ENCODE measurements at places on chromosomes 7 and 10.
A peak's percentile ranks its signal among the peaks of the same experiment; 100 is the strongest.

- no peak for DNase-seq
Measured at GRCh38 chr10:133278577-133279265, 2.1 kb upstream of the ADAM8 start.

DNA sequence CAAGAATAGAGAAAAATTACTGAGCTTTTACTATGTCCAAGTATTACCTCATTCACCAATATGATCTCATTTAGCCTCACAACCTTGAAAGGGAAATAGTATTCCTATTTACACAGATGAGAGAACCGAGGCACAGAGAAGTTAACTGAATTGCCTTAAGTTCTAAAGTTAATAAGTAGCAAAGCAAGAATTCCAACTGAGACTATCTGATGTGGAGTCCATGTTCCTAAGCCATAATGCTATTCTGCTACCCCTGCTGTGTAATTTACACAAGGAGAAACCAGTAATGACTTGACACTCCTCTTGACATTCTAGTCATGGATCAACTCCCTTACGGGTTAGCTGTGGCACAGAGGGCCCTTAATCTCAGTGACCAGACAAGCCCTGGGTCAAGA is 60.7 kb downstream of the ABCB4 start:
- DNase-seq = no peak

- DNase-seq = no peak
Measured at GRCh38 chr7:88668591-88668990, 90.9 kb upstream of the ZNF804B start.

DNA sequence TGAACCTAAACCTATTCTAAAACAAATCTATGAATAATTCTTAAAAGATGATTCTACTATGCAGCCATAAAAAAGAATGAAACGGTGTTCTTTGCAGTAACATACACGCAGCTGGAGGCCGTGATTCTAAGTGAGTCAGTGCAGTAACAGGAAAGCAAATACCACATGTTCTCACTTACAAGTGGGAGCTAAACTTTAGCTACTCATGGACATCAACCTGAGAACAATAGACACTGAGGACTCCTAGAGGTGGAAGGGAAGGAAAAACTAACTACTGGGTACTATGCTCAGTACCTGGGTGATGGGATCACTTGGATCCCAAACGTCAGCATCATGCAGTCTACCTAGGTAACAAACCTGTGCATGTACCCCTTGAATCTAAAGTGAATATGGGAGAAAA is 575.0 kb upstream of the MGMT start:
- DNase-seq = no peak

GRCh38 chr10:113590581-113590980 is 37.7 kb downstream of the HABP2 start:
- no peak for DNase-seq

GRCh38 chr10:13528875-13529713 is at the start of gene BEND7:
Gene BEND7 (minus strand): TSS chr10:13529014. CDS start chr10:13528533, 481 bp downstream.
- no peak for DNase-seq

DNA sequence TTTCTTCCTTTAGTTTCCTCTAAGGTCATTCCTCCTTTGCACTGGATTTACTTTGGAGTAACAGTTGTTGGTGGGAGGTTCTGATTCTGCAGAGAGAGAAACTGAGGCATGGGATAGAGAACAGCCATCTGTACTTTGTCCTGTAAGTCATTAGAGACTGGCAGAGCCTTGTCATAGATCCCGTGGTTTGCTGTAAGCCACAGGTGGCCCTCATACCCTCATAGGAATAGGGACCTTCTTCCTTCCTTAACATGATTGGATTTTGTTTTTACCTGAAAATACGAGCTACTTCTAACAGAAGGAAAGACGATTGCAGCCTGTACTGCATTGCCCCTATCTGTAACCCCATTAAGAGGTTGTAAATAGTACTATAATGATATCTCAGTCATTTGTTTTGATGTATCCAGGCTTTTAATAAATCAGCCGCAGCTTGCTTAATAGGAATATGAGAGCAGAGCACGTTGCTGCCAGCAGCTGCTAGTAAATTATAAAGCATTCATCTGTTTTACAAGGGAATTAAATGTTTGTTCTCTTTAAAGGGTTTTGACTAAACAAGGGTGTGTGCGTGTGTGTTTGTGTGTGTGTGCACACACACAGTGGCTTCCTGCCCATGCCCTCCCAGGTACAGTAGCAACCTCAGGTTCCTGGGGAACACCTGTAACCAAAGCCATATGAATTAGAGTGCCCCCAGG is 249.8 kb downstream of the AUTS2 start:
- no peak for DNase-seq

DNA sequence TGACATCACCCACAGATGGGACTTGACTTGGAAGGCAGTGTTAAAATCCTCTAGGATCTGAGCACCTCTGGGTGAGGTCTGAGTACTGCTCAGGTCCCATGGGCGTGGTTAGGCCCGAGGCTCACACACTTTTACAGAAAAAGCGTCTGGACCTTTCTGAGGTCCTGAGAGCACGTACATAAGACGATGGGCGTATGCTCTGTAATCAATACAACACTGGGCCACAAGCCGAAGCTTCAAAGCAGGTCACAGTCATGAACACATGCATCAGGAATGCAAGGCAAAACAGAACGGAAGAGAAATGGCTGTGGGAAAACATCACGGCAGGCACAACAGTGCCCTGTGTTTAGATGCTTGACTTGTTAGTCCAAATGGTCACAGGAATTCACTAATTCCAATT is 112.2 kb downstream of the LARP4B start:
- DNase-seq = no peak

DNA sequence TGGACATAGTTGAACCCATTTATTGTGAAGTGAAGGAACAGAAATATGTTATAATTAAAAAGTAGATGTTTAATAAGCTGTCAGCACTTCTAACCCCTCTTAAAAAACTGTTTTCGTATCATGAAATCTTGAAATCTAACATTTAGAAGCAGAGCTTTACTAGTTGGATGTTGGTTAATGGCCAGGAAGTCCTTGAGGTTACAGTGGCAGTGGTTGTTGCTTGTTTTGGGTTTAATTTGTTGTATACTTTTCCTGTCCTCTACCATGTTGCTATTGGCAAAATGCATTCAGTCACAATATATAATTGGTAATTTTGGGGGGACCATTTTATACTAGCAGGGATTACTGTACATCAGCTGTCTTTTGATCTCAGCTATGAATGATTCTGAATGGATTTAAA is 60.7 kb downstream of the EXOC4 start:
- DNase-seq = no peak

- peak; percentile 81 for DNase-seq
Measured at GRCh38 chr7:5704534-5704922, 76.9 kb downstream of the RNF216 start.

DNA sequence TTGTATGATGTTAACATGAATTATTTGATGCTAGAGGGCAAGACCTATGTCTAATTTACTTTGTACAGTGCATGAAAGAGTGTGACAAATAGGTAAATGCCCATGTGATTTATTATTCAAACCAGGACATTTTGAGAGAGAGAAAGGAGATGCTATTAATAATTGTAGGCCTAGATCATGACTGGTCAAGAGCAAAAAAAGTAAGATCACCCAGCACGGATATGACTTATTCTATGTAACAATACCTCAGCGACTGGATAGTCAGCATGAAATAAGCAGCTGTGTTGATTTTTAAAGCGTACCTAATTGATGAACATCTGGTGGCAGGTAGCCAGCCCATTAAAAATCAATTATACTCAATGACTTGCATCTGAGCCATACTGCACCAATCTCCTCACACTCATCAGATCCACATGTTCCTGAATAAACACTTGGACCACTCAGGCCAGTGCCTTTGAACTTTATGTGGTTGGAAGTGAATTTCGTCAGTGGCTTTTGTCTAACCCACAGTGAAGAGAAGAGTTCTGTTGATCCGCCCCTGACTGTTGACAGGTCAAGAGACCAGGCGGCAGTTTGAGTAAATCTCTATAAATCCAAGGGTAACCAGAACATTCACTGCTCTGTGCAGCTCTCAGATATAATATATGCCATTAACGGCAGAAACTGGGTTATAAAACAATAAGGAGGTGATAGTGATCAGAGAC is 435.3 kb downstream of the MDFIC start:
- DNase-seq = no peak

GRCh38 chr10:33820531-33820930 is 486.1 kb upstream of the NRP1 start:
- DNase-seq = no peak

DNA sequence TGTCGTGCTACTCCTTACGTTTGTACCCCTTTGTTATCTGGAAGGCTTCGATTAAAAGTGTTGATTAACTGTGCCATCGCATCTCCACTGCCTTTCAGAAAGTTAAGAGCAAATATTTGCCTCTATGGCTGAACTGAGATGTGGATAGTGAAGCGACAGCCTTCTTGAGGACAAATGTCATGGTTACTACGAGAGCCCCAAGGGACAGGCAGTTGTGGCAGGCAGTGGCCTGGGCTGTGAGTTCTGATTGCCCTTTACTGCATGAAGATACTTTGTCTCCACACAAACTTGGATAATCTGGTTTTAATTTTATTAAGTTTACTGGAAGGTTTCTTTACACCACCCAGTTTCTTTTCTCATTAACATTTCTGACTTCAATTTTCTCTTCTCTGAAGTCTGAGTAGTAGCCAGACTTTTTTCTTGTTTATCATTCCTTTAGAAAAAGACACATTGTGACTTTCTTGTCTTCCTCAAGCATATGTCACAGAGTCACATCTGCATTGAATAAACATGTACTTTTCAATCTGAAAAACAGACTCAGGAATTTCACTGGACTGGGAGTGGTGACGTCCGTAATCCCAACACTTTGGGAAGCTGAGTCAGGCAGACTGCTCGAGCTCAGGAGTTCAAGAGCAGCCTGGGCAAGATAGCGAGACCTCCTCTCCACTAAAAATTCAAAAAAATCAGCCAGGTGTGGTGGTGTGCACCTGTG is 1.5 kb downstream of the TAS2R41 start:
- DNase-seq = no peak

DNA sequence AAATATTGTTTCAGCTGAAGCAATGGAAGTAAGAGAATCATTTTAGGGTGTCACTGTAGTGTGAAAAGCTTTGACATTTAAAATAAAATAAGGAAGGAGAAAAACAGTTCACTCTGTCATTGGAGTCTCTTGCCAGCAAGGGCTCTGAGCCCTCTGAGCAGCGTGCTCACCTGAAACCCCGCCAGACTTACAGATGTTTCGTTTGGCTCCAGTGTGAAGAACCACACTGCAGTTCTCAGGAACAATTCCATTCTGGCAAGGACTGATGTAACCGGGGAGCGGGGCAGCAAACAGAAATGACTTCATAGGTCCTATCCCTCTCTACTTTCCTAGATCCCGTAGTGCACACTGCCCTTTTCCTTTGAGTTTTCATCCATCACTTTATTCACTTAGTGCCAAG is 164.3 kb downstream of the CELF2 start:
- peak; percentile 1 for DNase-seq

- no peak for DNase-seq
Measured at GRCh38 chr7:124781907-124782734, 16.5 kb upstream of the GPR37 start.

GRCh38 chr10:131174211-131174565 is 137.3 kb downstream of the TCERG1L start:
- DNase-seq = no peak

DNA sequence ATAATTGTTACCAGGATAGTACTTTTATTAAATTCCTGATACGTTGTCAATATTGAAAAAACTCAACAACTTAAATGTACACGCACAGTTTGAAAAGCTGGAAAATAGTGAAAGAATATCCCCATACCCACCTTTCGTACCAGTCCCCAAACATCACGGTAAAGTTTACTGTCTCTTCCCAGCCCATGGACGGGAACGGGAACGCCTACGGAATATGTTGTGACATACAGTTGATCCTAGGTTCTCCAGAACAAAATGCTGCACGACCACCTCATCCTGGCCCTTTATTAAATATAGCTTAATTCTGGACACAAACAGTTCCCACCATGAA is 527 bp upstream of the BCAP29 start:
- DNase-seq = no peak

GRCh38 chr7:66937940-66938339 is 16.9 kb downstream of the TMEM248 start:
- DNase-seq = no peak

DNA sequence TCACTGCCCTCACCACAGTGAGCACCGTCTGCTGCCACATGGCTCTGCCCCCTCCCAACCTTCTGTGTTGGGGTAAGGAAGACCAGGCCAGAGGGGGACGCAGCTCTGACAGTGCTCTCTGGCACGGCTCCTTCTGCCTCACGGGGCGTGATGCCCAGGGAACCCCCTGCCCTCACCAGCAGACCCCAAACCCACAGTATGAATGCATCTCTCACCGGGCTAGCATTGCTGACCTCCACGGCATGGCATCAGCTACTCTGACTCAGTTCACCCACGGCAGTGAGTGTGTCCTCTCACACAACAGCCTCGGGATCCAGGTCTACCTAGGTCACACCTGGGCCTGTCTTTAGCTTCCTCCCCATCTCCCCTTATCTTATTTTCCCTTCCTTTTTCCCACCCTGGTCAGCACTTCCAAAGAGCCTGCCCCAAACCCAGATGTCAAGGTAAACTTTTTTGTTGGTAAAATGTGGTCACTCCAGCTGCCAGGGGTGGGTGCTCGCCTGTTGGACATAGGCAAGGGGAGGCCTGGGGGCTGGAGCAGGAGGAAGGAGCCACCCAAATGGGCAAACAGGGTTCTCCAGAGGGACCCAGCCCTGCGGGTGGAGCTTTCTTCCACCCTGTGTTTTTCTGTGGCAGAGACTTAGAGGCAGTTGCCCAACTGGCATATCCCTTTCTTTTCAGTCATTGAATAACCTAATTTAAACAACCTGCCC is 4.4 kb downstream of the CALML3 start:
- no peak for DNase-seq

DNA sequence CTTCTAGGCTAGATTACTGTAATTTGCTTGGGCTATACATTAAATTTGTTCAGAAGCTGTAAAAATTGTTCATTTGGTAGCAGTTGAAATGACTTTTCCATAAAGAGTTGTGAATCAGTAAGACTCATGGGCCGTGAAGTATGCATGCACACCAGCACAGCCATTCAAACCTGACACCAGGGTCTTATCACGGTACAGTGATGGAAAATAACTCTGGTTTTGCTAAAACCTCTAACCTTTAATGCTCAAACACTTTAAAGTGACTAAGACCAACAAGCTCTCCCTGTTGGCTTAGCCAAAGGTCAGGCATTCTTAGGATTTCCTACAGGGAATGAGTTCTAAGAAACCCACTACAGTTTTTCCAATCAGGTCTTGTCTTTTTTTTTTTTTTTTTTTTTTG is 11.5 kb downstream of the ARL3 start:
- no peak for DNase-seq

DNA sequence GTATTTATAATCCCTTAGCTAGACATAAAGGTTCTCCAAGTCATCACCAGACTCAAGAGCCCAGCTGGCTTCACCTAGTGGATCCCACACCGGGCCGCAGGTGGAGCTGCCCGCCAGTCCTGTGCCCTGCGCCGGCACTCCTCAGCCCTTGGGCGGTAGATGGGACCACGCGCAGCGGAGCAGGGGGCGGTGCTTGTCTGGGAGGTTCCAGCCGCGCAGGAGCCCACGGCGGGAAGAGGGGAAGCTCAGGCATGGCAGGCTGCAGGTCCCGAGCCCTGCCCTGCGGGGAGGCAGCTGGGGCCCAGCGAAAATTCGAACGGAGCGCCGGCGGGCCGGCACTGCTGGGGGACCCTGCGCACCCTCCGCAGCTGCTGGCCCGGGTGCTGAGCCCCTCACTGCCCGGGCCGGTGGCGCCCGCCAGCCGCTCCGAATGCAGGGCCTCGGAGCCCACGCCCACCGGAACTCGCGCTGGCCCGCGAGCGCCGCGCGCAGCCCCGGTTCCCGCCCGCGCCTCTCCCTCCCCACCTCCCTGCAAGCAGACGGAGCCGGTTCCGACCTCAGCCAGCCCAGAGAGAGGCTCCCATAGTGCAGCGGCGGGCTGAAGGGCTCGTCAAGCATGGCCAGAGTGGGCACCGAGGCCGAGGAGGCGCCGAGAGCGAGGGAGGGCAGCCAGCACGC is 675.6 kb downstream of the REEP3 start:
- no peak for DNase-seq

Measured in stromal cell of bone marrow (primary cell).